ENCODE measurements at places on chromosomes 3 and 15. TPM values are rescaled to one million over a fixed set of nuclear protein-coding genes. Genes with fewer than 3 reads are reported as not detected.

DNA sequence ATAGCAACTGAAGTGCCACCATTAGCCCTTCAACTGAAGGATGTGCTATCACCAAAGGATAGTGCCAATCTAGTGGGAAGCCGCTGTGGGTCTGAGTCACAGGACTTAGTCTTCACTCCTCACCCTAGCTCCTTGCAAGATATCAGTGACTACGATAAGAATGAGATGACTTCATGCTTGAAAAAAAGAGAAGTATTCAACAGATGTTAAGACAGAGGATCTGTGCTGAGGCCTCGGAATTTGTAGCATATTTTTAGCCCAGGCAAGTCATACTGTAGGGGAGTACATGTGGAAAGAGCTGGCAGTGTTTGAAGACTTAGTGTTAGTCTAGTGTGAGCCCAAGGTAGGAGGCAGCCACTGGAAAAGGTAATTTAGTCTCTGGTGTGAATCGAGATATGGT, 270.7 kb upstream of the LRTM1 start:
- peak; percentile 93 for DNase-seq

- DNase-seq: peak; percentile 48
Observed at GRCh38 chr15:73009066-73010056, 42.9 kb upstream of the NEO1 start.

DNA sequence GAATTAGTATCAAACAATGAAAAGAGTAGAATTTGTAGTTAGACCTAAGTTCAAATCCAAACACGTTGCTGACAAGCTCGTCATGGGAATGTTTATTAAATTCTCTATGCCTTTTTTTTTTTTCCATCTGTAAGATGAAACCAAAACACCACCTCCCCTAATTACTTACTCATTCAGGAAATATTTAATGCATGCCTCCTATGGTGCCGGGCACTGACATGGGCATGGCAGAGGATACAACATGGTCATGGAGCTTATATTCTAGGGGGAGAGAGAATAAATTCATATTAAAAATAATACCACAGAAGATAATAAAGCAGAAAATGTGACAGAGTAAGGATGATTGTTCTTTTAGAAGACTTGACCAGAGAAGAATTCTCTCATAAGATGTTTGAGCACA, 215.8 kb downstream of the RYR3 start:
- DNase-seq: no peak

GRCh38 chr3:148319161-148319915, 378.4 kb upstream of the AGTR1 start:
- DNase-seq: peak; percentile 34

DNA sequence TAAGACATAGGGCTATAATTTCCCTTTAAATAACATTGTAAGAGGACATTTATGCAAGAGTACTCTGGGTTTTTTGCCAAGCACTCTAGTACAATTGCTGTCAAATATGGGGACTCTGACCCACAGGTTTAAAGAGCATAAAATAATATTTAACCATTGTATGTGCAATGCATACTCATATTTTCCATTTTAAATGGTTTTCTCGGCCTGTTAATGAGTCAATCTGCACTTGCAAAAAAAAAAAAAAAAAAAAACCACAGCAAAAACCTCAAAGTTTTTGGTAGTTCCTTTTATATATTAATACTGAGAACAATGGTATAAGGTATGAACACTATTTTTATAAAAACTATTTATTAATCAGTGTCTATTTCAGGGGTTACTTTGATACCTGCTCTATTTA, 304.0 kb upstream of the CBLB start:
- DNase-seq: no peak

DNA sequence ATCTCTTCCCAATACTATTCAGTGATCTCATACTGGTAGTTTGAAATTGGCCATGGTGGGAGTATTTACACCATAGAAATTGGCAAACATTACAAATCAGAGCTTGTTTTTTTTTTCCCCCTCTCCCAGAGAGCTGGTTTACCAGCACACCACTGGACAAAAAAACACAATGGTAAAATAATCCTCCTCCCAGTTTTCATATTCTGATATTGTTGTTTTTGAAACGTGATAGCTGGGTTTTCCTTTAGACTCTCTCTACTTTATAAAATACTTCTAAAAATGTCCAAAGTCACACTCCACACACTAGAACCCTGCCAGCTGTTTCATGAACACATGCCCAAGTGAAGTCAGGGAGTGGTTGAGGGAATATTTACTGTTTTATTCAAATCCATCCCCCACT, 187.5 kb downstream of the DTWD1 start:
- no peak for DNase-seq

- DNase-seq: peak; percentile 4
Observed at GRCh38 chr15:51620641-51621040, 1.9 kb downstream of the DMXL2 start.

DNA sequence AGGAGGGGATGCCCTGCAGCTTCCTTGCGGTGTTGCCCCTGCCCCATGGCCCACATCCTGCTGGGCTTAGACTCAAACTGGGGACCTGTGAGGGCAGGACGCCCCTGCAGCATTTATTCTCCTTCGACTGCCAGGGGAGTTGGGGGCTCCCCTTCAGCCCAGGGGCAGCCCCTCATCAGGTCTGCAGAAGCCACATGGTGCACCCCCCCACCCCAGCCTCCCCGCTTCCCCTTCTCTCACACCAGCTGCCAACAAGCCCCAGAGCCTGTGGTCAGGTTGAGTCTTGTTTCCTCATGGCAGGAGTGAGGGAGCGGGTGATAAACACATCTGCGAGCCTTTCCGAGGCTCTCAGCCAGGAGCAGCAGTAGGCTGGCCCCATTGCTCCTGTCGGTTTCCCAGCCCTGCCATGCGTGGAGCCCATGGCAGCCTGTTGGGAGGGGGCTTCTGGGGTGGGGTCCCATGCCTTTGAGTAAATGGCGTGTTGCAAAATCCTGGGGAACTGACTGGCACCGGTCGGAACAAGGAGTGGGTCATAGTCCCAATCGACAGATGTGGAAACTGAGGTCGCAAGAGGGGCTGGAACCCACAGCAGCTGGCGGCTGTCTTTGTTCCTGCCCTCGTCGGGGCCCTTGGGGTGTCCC, 27.8 kb downstream of the WNT7A start:
- DNase-seq: peak; percentile 24

Gene UROC1
- 0.48 TPM for total RNA-seq

DNA sequence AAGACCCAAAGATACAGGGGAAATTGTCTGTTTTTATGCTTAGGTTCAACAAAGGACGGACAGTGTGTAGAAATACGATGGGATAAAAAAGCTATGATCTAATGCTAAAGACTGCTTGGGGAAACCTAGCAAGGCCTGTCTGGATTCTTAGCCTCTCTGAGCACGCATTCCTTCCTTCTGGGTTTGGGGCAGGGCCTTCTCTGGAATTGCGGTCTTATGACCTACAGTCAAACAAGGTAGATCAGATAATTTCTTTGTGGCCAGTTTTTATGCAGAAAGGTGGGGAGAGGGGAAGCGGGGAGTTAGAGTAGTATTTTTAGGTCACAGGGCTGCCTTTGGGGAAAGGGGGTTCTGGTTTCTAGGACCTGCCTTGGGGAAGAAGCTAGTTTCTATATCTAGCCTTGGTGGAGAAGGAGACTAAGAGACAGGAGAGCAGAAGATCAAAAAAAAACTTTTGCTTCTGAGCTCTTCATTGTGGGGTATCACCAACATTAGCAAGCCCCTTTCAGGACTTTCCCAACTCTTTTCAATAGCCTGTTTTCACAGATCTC, 39.1 kb upstream of the LIPC start:
- peak; percentile 78 for DNase-seq

DNA sequence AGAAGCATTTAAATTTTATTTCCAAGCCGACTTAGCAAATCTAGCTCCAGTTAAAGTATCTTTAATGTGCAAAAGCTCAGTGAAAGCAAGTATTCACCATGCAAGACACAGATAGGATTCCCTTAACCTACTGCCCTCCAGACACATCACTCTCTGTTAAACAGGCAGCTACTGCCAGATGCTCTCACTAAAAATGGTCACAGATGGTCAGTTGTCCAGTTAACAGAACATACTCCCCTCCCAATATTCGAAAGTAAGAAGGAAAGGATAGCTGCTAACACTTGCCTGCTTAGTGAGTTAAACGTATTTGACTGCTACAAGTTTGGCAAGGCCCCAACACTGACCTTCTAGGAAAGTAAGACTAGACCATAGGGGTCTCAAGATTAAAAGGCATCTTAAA, 73.7 kb downstream of the PRTG start:
- DNase-seq: no peak

DNA sequence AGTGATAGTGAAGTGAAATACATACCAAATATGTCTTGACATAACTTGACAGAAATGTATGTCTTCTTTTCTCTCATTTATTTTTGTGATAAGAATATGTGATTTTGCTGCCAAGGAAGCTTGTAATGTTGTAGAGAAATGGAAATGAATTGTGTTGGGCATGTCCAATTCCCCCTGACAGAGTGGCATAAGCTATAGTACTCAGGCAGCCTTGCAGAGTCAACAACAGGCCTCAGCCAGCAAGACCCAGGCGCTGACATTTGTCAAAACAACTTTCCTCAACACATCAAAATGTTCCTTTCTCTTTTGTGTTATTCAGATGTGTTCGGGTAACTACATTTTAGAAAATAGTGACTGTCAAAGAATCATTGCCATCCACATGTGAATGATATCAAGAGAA, 538.1 kb upstream of the ATP11B start:
- no peak for DNase-seq

Gene SOX2
- total RNA-seq: 2.2 TPM

DNA sequence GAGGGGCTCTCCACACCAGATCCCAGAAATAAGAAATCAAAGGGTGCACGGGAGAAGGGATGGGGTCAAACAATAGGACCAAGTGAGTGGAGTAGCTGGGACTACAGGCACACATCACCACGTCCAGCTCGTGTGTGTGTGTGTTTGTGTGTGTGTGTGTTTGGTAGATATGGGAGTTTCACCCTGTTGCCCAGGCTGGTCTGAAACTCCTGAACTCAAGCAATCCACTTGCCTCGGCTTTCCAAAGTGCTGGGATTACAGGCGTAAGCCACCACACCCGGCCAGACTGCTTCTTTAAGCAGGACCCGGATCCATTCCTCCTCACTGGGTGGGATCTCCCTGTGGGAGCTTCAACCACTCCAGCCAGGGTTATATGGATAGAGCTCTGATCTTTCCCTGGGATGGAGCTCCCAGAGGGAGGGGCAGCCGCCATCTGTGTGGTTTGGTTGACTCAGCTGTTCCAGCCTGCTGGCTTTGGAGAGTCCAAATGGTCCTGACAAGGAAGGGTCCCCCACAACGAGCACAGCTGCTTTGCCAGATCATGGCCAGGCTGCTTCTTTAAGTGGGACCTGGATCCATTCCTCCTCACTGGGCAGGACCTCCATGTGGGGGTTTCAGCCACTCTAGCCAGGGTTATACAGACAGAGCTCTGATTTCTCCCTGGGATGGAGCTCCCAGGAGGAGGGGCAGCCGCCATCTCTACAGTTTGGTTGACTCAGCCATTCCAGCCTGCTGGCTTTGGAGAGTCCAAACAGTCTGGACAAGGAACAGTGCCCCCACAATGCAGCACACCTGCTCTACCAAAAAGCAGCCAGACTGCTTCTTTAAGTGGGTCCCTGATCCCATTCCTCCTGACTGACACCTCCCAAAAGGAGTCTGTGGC, 9.1 kb upstream of the AVEN start:
- DNase-seq: peak; percentile 56

DNA sequence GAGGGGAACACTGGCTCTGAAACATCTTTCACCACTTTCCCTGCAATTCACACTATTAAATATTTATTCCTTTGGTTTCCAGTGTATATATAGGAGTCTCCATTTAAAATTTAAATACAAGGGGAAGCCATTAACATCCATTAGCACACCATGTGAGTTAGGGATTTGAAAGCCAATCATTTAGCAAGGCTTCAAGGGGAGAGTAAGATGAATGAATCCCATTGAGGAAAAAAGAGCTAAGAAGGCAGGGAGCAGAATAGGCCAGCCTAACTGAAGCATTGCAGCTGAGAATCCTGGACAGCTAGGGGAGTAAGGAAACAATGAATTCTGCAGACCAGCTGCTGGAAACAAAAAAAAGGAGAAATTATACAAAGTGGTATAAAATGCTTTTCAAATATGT, 426.1 kb downstream of the IL5RA start:
- no peak for DNase-seq

DNA sequence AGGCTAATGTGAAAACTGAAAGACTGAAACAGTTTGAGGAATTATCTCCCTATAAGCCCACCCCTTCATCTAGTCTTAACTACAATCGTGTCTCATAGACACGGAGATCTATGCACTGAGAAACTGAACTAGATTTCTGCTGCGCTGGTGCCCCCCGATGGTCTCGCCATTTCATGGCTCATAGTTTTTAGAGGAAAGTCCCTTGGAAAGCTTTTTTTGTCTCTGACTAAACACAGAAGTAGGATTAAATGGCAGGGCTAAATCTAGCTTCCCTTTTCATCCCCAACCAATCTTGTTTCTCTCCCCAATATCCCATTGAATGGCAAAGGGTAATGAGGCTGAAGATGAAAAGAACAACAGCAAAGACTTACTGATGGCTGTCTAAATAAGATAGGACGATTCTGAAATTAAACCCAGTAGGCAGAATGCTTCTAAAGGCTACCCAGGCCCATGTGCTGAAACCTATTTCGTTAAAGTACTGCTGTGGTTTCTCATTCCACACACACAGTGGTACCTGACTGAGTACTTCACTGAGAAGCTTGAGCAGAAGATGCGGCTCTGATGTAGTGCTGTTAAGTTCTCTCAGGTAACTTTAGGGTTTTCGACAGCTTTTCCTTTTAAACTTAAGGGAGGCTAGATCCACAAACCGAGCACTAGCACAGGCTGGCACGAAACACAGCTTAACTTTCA, 142.7 kb downstream of the GADL1 start:
- peak; percentile 69 for DNase-seq

Gene UBXN7
- 18.8 TPM for total RNA-seq

Gene ANP32A
- 46.2 TPM for total RNA-seq

- DNase-seq: peak; percentile 87
Observed at GRCh38 chr3:150407808-150408220, 284 bp upstream of the TSC22D2 start.

DNA sequence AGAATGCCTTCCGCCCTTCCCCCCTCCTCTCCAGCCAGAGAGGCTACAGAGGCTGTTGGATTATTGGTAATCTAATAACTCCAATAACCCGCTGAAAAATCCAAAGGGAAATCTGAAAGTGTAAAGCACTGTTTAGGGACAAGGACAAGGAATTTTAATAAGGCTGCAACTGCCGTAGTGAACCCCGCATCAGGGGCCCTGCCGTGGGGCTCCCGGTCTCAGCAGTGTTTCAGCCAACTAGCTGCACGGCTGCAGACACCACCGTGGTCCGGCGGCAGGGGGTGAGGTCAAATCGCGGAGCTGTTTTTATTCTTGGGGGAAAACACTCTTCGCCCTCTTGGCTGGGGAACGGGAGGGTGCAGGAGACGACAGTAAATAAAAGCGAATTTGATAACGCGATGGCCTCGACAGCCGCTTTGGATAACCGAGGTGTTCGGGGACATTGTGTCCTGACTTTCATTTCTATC, 6.1 kb downstream of the BCL6 start:
- DNase-seq: no peak

Gene PYGO1
- 14.9 TPM for total RNA-seq

GRCh38 chr15:33215941-33216872, 21.7 kb upstream of the FMN1 start:
- no peak for DNase-seq

All from umbilical cord (tissue), 2 donors.